ENCODE measurements at places on chromosomes 4 and X.

DNA sequence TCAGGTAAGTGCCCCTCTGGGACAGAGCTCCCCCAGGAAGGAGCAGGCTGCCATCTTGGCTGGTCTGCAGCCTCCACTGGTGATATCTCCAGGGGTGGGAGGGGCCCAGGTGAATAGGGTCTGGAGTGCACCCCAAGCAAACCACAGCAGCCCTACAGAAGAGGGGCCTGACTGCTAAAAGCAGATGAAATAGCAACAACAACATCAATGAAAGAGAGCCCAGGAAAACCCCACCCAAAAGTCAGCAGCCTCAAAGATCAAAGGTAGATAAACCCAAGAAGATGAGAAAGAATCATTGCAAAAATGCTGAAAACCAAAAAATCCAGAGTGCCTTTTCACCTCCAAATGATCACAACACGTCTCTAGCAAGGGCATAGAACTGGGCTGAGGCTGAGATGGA, 92.5 kb upstream of the PAGE3 start:
- DNase-seq: no peak

DNA sequence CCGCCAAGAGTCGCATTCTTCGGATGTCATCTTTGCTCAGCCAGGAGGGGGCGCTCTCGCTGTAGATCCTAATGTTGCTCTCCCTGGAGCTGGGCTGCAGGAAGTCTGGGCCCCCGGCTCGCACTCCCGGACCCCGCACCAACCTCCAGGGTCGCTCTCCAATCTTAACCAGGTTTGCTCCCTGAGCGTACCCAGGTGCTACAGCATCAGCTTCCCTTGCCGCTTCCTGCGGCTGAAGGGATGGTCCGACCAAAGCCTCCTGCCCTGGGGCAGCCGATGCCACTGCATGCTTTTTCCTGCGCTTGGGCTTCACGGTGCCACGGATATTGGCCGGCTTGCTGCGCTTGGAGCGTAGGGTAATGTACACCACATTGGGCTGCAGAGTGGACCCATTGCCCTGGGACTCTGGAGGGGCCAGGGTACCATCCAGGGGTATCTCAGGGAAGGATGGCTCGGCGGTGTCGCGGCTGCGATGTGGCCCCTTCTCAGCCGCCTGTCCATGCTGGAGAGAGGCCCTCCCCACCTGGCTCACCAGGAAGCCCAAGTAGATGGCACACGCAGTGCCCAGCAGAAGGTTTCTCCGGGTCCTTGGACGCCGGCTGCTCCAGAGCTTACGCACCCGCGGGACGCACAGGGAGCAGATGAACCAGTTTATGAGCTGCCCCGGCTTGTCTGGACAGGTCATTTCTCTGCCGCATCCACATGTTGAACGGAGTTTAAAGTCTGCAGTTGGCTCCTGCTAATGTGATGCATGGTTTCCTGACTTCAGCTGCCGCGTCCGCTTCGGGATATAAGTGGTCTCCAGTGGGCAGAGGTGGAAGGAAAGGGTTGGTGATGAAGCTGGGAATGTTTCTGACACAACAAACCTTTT, 1.9 kb downstream of the GASK1B start:
- no peak for DNase-seq

DNA sequence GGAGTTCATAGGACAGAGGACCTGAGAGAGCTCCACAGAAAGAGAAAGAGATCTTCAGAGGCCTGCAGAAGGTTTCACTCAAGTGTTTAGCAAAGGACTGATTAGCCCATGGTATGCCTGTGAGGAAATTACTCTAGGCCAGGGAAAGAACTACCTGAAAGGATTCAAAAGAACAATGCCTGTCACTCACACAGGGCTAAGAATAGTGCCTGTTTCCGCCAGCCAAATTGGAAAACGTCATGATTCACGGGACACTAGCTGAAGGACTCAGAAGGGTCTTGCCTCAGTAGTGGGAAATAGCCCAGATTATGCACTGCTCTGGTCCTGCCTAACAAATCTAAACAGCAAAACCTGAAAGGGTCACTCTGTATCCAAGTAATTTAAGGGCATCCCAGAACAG, 21.1 kb downstream of the SYTL4 start:
- DNase-seq: no peak

GRCh38 chr4:185936650-185937376, 124.8 kb upstream of the SORBS2 start:
- no peak for DNase-seq

DNA sequence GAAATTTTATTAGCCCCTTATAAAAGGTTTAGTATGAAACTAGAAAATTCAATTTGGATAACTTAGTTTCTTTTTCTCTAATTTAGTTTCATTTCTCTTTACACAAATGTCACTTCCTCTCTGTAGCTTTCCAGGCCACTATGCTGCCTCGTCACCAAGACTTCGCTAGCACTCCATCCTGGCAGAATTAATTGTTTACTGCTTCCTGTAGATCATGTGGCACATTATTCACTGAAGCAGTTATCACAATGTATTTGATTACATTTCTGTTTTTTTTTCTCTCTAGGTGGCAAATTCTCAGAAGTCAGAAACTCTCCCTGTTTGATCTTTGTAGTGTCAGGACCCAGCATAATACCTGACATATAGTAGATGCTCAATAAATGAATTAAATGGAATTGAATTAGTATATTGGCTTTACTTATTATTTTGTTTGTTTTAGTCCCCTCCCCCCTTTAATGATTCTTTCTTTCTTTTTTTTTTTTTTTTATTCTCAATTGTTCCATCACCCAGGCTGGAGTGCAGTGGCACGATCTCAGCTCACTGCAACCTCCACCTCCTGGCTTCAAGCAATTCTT, 9.3 kb upstream of the SAT1 start:
- DNase-seq: no peak

- no peak for DNase-seq
Measured at GRCh38 chr4:101419336-101420135, 72.2 kb upstream of the PPP3CA start.

- peak; percentile 17 for DNase-seq
Measured at GRCh38 chr4:17511509-17511949, 361 bp downstream of the QDPR start.

GRCh38 chr4:5052204-5052702, 973 bp downstream of the STK32B start:
- no peak for DNase-seq

GRCh38 chr4:185339941-185340340, 55.8 kb downstream of the LRP2BP start:
- no peak for DNase-seq

DNA sequence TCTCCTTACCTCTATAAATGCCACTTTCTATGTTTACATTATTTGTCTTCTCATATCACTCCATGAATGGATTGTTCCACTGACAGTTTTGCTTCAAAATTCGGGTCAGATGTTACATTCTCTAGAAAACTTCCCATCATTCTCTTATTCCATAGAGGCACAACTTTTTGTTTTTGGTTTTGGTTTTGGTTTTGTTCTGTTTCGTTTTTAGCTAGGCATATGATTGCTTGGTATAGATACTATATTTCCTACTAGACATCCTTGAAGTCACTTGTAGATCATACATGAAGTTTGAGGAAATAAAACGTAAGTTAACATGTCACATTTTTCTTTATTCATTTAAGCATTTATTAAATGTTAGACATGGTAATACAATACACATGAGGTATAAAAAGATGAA, 961.0 kb downstream of the PCDH18 start:
- DNase-seq: no peak

- no peak for DNase-seq
Measured at GRCh38 chr4:94798808-94799207, 41.1 kb downstream of the BMPR1B start.

DNA sequence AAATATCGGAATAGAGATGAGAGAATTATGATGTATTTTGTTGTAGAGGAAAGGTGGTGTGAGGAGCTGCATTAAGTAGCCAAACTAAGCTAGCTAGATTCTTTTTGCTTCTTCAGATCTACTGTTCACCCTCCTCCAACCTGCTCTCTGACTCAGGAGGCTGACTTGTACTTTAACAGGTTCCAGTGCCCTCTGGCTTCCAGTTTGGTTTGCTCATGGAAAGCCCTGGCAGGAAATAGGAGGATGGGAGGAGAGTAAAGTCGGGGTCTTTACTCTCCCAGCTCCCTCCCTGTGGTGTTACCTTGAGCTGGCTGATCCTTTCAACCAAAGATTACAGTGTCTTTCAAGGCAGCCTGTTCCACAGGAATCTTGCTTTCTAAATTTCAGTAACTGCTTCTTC, 277.0 kb upstream of the EDA2R start:
- no peak for DNase-seq

DNA sequence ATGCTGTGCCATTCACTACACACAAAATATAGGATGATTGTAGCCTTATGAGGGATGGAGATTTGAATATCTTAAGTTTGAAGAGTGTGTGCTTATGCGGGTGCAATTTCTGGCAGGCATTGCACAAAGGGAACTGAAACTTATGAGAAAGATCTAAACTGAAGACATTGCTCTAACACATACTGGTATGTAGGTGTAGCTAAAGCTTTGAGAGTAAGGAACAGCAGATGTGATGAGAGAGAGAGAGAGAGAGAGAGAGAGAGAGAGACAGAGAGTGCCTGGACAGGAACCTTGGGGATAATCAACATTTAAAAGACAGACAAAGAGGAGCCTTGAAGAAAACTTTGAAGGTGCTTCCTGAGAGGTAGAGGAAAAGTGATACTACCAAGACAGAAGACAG, 379.7 kb downstream of the SPRY1 start:
- no peak for DNase-seq

DNA sequence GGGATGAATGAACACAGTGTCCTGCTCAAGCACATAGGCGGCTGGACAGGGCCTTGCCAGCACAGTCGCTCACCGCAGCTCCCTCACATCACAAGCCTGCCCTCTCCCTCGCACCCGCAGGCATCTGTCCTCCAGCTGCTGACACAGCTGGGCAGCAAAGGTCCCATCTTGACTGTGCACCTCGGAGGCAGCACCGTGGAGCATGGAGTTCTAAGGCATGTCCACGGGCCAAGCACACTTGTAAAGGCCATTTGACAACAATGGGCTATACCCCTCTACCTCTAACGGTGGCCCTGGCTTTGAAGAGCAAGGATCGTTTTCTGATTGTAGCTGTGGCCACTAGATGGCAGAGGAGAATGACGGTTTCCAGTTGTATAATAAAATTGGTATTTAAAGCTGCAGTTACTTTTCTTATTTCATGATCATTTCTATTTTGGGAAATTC, 53.8 kb downstream of the APLN start:
- DNase-seq: no peak

DNA sequence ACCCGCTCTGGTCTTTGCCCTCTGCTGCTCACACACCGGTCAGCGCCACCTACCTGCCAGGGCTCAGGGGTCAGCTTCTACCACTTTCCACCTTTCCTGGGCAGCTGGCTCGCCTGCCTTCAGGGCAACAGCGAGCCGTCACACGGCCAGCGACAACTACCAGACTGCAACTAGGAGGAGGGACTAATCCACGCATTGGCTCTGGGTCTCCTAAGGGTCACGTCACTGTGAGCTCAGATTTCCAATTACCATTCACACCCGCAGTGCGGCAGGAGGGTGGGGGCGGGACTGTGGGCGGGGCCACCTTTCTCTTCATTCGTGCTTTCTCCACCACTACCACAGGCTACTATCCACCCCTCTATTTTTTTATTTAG, at the start of gene BEX5:
Gene BEX5 (minus strand): TSS at position 172 of the 374 bp plus-strand sequence. CDS start 1,712 bp downstream, outside the sequence.
- no peak for DNase-seq

GRCh38 chr4:117610706-117611308, 423.5 kb upstream of the NDST3 start:
- DNase-seq: no peak

- DNase-seq: no peak
Measured at GRCh38 chr4:76546759-76547742, 112.0 kb downstream of the SHROOM3 start.

- DNase-seq: no peak
Measured at GRCh38 chr4:7009564-7009963, 33.6 kb upstream of the TADA2B start.

DNA sequence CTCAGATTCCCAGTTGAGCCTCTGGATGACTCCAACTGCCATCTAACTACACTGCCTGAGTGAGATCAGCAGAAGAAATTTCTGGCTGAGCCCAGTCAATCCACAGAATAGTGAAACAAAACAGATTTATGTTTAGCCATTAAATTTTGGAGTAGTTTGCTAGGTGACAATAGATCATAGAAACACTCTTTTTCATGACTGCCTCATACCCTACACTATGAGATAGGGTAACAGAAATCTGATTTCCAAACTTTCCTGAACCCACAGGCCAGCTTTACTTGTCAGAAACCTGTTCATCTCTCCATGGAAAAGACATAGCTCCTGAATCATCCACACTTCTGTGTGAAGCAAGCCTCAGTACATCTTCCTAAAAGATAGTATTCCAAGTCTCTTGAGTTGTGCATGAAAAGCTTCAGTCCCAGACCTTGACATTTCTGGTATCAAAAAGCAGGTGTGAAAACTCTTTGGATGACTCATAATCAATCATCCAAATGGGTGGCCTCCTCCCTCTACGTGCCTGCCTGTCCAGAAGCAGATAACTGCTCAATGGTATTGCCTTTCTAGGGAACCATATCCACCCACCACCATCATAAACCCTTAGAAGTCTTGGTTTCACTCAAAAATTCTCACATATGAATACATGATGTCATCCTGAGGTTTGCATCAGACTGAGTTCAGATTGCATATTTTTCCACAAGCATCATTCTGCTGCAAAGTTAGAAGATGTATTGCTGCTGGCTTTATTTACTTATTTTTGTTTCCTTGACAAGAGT, 47.5 kb upstream of the RAP2C start:
- DNase-seq: no peak

DNA sequence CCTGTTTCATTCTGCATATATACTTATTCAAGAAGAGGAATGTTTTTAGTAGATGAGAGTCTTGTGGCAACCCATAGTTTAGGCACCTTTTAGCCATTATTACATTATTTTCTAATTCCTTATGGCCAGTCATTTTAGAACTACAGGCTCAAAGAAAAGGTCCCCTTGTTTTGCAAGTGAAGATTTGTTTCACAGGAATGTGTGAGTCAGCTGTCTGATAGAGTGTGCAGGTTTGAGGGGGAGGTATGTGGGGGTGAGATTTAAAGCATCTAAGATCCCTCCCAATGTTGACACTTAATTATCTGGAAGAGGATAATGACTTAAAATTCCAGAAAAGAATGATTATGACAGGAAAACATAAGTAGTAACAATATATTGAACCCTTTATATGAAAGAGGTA, 495.6 kb downstream of the KCNIP4 start:
- no peak for DNase-seq

DNA sequence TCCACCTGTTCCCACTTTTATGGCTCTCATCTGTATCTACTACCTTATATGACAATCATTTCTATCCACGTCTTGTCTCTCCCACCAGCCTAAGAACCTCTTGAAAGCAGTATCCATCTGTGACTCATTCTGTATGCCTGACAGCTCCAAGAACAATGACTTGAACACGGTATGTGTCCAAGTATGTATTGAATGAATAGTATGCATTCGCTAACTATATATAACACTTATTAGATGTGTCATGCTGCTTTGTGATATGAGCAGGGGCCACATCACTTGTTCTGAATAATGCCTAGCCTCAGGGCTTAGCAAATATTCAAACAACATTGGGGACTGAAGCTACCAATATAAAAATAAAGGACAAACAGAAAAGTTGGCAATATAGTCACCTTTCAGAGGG, 4.9 kb downstream of the OPHN1 start:
- no peak for DNase-seq
